AG09309 (cell line): ENCODE measurements at places on chromosomes 1 and 21.

- no peak for DNase-seq
Measured at GRCh38 chr1:232112076-232112475, 485.5 kb downstream of the DISC1 start.

DNA sequence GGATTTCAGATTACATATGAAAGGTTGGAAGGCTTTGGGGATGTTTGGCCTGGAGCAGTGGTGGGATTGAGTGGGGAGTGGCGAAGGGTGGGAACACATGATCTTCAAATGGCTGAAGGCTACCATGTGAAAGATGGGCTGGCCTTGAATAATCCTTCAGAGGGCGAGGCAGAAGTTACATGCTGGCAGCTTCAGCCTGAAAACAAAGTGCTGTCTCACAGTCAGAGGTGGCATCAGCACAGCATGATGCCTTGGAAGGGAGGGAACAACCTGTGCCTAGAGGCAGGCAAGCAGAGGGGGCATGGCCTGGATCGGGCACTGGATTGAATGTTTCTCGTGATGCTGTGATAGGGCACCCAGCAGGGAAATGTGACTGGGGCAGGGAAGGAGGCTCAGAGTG, 130.8 kb downstream of the BEND5 start:
- DNase-seq = no peak

GRCh38 chr21:30580132-30580531, 10.1 kb downstream of the KRTAP22-2 start:
- DNase-seq = no peak

- no peak for DNase-seq
Measured at GRCh38 chr1:245054105-245054504, 100.7 kb upstream of the KIF26B start.

- no peak for DNase-seq
Measured at GRCh38 chr21:42782723-42783242, 96.6 kb downstream of the WDR4 start.

GRCh38 chr1:7586031-7586941, 184.8 kb upstream of the VAMP3 start:
- DNase-seq = no peak

DNA sequence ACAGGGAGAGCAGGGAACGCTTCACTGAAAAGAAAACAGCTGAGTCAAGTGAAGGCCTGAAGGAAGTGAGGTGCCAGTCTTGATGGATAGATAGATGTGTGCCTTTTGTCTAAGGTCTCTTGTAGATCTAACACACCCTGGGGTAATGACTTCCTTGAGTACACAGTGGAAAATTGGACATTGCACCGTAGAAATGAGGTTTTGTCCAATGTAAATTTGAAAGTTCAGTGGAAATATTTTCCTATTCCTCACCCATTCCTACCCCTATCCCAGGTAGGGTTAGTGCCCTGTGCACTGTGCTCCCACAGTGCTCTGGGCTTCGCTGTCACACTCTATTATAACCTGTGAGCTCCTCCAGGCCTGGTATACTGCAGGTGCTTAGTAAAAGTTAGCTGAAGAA, 24.3 kb downstream of the ZMYND12 start:
- DNase-seq = no peak

GRCh38 chr1:186864296-186864695, 35.5 kb downstream of the PLA2G4A start:
- DNase-seq = peak; percentile 32

- DNase-seq = no peak
Measured at GRCh38 chr1:6180268-6180706, at the start of gene CHD5. Gene CHD5, minus strand, starts transcription at chr1:6180321. Its CDS starts 298 bp downstream, at chr1:6180023.

GRCh38 chr1:182430263-182431068, 19.5 kb upstream of the RGSL1 start:
- DNase-seq = no peak

DNA sequence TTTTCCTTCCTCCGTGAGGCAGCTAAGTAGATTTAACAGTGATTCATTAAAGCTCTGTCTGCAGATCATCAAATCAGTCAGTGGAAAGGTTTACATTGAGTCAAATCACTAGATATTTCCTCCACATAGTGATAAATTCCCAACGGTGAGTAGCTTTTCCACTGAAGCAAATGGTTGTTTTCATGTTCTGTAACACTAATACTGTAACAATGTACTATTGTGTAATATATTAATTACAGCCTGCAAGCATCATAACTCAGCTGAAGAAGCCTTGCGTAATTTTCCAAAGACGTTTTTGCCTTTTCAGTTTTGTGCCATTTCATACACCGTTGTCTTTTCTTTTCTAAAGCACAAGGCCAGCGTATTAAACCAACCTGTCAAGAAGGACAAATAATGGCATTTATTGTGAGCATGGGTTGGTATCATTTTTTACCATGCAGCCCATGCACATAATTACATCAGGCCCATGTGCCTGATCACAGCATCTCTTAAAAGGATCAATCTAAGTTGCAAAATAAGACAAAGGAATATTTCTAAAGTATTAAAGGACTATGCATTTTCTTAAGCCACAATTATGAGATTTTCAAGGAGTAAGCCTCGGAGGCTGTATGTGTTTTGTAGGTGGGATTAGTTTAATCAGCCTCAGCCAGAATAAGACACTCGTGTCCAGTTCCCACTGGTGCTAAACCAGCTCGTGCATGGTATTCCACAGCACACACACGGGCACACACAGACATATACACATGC, 16.7 kb upstream of the PDE9A start:
- peak; percentile 73 for DNase-seq

- no peak for DNase-seq
Measured at GRCh38 chr1:21946836-21947587, 9.9 kb upstream of the HSPG2 start.

GRCh38 chr1:18351735-18352134, 129.0 kb upstream of the KLHDC7A start:
- no peak for DNase-seq

- no peak for DNase-seq
Measured at GRCh38 chr1:199735660-199736059, 291.9 kb upstream of the NR5A2 start.

GRCh38 chr1:42424201-42424600, 31.6 kb downstream of the ZMYND12 start:
- no peak for DNase-seq

GRCh38 chr1:208115924-208116640, 128.1 kb downstream of the PLXNA2 start:
- no peak for DNase-seq

DNA sequence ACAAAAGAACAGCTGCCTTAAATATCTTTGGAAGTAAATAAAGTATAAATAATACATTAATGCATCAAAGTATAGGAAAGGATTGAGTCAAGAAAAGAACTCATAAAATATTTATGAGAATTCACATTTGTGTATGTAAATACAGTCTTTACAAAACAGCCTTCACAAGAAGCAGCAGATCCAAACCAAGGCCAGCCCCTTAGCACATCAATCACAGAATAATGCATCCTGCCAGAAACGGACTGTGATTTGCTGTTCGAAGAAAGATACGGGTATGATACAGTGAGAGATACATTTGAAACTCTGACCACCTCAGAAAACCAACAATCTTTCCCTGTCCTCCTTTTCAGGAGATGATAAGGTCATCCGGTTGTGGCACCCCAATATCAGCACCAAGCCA, 70.9 kb downstream of the WDR64 start:
- no peak for DNase-seq

DNA sequence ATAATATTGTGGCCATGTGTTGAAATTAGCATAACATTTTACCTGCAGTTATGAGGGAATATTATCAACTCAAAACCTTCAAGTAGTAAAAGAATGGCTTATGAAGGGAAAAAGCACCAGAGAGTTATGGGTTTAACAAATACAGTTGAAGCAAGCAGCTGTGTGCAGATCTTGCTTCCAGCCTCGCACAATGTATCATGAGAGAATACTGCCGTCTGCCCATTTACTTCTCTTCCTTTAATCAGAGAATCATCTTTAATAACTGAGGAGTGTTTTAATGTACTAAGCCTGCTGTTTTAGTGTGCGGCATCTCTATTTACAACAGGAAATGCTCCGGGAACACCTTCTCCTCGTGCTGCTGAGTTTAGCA, 120.9 kb downstream of the ATG4C start:
- no peak for DNase-seq

GRCh38 chr1:60228041-60228491, 154.5 kb upstream of the C1orf87 start:
- no peak for DNase-seq

GRCh38 chr1:165659581-165659895, 28.5 kb downstream of the MGST3 start:
- no peak for DNase-seq

- DNase-seq = no peak
Measured at GRCh38 chr1:51516649-51517158, 2.4 kb downstream of the EPS15 start.

GRCh38 chr1:153485863-153486262, 25.4 kb upstream of the S100A7 start:
- DNase-seq = no peak

DNA sequence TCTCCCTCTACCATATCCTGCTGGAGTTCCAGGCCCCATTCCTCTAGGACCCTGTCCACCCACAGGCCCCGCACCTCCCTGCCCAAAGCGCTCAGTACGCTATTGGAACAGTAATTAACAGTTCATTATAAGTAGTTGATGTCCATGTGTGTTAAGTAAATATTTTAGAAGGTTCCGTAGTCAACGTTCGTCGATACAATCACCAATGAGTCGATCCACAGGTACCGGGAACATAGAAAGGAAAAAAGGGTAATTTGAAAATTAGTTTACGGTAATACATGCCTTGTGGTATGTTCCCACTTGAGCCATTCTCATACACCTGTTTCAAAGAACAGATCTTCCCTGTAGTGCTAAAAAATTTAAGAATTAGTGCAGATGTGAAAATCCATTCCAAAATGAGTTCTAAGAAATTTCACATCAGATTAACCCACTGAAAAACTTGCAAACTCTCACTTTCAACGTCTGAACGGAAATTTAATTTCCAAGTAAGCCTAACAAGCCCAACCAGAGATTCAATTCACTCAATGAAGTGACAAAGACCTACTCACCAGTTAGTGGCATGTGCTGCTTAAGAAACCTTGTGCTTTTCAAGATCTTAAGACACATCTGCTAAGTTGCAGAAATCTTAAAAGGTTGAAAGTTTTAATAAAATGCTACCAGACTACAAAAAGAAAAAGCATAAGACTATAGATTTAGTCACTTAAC, 8.3 kb downstream of the SFPQ start:
- DNase-seq = no peak

GRCh38 chr1:66575739-66576138, 41.8 kb downstream of the SGIP1 start:
- DNase-seq = peak; percentile 78

GRCh38 chr1:233209481-233209880, 86.0 kb downstream of the PCNX2 start:
- DNase-seq = no peak

- DNase-seq = no peak
Measured at GRCh38 chr1:23910553-23911246, 2.5 kb downstream of the CNR2 start.

DNA sequence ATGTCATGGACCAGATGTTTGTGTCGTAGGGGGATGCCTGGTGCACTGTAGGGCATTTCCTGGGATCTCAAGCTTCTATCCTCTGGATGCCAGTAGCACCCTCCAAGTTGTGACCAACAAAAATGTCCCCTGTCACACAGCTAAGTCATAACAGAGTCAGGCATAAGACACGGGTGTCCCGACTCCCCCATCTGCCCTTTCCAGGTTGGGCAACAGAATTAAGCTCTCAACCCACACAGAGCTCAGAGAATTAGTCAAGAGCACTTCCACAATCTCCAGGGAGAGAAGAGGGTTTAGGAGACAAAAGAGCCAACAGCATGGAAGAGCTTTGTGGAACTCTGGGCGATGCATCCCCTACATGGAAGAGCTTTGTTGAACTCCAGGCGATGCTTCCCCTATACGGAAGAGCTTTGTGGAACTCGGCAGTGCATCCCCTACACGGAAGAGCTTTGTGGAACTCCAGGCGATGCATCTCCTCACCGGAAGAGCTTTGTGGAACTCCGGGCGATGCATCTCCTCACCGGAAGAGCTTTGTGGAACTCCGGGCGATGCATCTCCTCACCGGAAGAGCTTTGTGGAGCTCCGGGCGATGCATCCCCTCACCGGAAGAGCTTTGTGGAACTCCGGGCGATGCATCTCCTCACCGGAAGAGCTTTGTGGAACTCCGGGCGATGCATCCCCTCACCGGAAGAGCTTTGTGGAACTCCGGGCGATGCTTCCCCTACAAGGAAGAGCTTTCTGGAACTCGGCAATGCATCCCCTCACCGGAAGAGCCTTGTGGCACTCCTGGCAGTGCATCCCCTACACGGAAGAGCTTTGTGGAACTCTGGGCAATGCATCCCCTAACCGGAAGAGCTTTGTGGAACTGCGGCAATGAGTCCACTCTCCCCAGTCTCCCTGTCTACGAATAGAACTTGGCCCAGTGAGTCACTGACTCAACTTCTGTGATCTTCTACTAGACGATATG, 422.7 kb downstream of the KIF26B start:
- DNase-seq = no peak

DNA sequence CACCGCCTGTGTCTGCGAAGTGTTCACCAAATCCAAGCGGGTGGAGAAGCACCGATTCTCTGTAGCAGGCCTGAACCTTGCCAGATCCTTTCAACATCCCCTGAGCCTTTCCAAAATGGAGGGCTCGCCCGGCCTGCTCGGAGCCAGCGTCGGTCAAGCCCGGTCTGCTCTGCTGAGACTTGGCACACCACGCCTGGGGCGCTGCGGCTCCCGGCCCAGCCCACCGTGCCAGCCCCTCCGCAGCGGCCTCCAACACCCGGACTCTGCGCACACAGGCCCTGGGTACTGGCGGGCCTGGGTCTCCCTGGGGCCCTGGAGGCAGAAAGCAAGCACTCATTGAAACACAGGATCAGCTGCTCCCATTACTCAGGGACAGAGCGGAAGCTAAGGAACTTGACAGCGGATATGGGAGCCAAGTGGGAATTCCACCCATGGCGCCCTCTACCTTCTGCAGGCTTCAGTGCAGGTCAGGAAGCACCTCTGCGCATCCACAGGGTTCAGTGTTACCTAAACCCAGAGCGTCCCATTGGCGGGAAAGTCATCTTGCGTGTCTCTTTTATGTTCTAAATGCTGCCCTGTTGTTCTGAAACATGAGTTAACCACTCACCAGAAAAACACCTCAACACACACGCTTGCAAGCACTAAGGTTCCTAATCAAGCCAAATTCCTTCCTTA, 159.9 kb downstream of the ZBTB18 start:
- DNase-seq = no peak

GRCh38 chr1:85243372-85243771, 16.1 kb downstream of the C1orf52 start:
- no peak for DNase-seq

DNA sequence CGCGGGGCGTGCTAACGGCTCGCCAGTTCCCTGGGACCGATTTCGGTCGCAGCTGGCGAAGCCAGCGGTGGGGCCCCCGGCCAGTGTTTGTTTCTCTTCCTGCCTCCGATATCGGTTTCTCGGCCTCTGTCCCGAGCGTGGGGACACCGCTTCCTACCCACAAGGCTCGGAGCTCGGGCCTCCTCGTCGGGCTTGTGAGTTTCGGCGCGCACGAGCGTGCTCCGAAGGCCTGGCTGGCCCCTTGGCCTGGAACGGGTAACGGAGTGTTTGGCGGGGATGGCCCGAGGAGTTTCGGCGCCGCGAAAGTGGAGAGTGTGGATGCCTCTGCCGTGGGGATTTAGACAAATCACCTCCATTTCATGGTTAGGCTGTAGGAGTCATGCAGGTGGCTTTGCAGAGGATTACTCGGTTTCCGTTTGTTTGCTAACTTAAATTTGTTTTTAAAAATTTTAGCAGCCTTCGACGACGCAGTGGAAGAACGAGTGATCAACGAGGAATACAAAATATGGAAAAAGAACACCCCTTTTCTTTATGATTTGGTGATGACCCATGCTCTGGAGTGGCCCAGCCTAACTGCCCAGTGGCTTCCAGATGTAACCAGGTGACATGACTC, 559 bp downstream of the RBBP4 start:
- DNase-seq = no peak

GRCh38 chr1:47257224-47257623, 25.2 kb upstream of the TAL1 start:
- DNase-seq = no peak
